ENCODE measurements at places on chromosomes 6 and 20.

GRCh38 chr6:75334266-75335040 is 49.9 kb upstream of the TMEM30A start:
- no peak overlapping the region for H3K27ac ChIP-seq
- no peaks in the 10 kb centered on the region for H3K4me1 ChIP-seq
- H3K27me3 ChIP-seq: peaks cover 2% of the 10 kb centered on the region
- H3K36me3 ChIP-seq: no peaks in the 10 kb centered on the region

GRCh38 chr6:170074907-170075306 is 216.0 kb downstream of the DLL1 start:
- no peak overlapping the region for H3K4me3 ChIP-seq
- no peaks in the 10 kb centered on the region for H3K36me3 ChIP-seq
- no peak overlapping the region for H3K27ac ChIP-seq

GRCh38 chr6:130615816-130616215 is 211.4 kb upstream of the SMLR1 start:
- H3K4me1 ChIP-seq: peaks cover 9% of the 10 kb centered on the region
- H3K27me3 ChIP-seq: no peaks in the 10 kb centered on the region
- no peak for DNase-seq
- H3K4me3 ChIP-seq: no peak overlapping the region

DNA sequence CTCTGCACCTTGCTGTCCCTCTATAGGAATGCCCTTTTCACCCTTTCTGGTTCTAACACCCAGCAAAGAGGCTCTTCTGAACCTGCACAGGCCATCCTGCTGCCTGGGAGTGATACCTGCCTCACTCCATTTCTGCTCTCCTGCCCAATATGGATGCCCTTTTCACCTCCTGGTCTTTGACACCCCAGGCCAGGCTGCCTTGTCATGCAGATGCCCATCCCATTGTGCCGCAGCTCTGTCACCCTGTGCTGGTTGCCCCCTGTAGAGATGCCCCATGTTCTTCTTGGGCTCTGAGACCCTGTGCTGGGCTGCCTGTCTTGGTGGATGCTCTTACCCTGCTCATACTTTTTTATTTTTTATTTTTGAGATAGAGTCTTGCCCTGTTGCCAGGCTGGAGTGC is 95.3 kb downstream of the CDKAL1 start:
- H3K27ac ChIP-seq: no peak overlapping the region
- H3K4me1 ChIP-seq: peaks cover 47% of the 10 kb centered on the region
- peaks cover 4% of the 10 kb centered on the region for H3K36me3 ChIP-seq
- H3K27me3 ChIP-seq: no peaks in the 10 kb centered on the region

GRCh38 chr6:111591370-111591900 is 14.2 kb downstream of the TRAF3IP2 start:
- no peak overlapping the region for H3K27ac ChIP-seq
- H3K4me3 ChIP-seq: no peak overlapping the region
- peaks cover 19% of the 10 kb centered on the region for H3K4me1 ChIP-seq
- no peak for DNase-seq
- H3K27me3 ChIP-seq: no peaks in the 10 kb centered on the region
- peaks cover 11% of the 10 kb centered on the region for H3K36me3 ChIP-seq

All from activated naive CD4-positive, alpha-beta T cell treated with anti-CD3 and anti-CD28 coated beads for 36 hours (primary cell).